ENCODE measurements at places on chromosomes 6 and 20. TPM values are rescaled to one million over a fixed set of nuclear protein-coding genes. Genes with fewer than 3 reads are reported as not detected.

Gene SLC4A11
- 0.65 TPM for total RNA-seq

Gene WASF1
- 1.7 TPM for total RNA-seq

Gene DEFB124
- not detected for total RNA-seq

Gene MYLK2
- not detected for total RNA-seq

Gene PTK6
- total RNA-seq = 0.14 TPM

Gene C6orf141
- total RNA-seq = not detected

Gene NOL7
- total RNA-seq = 70.5 TPM

Gene SMLR1
- not detected for total RNA-seq

Gene SLC17A4
- not detected for total RNA-seq

Gene FAM83D
- total RNA-seq = 6.3 TPM

GRCh38 chr6:28906669-28907068 lies 17.1 kb downstream of the TRIM27 start:
- DNase-seq = no peak

GRCh38 chr20:45406260-45407066 lies 1.6 kb upstream of the DBNDD2 start:
- DNase-seq = peak; percentile 44

- DNase-seq = no peak
Measured at GRCh38 chr20:19560881-19561480, 197.1 kb upstream of the RIN2 start.

DNA sequence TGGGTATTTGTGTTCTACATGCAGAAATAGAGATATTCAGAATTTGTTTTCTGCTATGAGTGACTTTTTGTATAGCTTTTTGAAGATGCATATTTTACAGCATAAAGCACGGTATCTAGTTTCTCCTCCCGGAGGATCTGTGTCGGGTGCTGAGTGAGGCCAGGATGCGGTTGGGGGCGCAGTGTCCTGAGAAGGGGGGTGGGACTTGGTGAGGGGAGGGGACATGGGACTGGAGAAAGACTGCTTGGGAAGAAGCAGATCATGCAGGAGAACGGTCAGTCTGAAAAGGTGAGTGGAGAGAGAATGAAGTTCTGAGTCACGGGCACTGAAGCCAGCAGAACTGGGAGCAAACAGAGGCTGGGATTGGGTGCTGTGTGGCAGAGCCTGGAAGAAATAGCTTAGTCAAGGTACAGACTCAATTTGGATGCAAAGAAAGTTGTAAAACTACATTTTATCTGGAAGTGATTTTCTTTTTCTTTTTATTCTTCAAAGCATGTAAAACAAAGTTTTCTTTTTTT lies 44.0 kb downstream of the STX11 start:
- no peak for DNase-seq

DNA sequence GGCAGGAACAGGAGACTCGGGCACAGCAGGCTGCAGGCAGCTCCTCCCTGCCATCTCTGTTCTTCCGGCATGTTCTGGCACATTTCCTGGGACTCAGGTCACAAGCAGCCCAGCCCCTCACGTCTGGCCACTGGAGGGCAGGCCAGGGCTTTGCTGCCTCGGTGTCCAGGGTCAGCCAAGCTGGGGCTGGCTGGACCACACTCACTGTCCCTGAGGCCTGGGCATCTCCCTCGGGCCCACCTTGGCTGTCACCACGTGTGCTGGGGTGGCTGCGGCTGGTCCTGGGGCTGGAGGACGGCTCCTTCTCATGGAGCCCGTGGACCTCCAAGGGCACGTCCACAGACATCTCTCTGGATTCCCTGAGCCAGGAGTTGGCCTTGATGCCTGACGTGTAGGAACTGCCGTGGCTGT lies 18.5 kb downstream of the FRMD1 start:
- no peak for DNase-seq

GRCh38 chr6:38311201-38311600 lies 328.5 kb downstream of the BTBD9 start:
- DNase-seq = no peak

GRCh38 chr20:19501476-19502115 lies 256.5 kb upstream of the RIN2 start:
- no peak for DNase-seq

DNA sequence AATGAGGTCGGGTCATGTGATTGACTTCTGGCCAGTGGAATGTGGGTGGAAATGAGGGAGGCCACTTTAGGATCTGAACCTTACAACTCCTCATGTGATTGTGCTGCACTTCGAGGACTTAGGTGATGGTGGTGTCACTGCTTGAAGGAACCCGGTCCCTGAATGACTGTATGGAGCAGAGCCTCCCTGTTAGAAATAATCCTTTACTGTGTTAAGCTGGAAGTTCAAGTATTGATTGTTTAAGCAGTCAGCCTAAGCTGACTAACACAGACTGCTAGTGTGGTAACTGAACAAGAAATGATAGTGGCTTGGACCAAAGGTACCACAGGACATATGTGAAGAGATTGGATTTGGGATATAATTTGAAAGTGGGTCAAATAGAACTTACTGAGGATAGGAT lies 138.0 kb downstream of the OPN5 start:
- no peak for DNase-seq

DNA sequence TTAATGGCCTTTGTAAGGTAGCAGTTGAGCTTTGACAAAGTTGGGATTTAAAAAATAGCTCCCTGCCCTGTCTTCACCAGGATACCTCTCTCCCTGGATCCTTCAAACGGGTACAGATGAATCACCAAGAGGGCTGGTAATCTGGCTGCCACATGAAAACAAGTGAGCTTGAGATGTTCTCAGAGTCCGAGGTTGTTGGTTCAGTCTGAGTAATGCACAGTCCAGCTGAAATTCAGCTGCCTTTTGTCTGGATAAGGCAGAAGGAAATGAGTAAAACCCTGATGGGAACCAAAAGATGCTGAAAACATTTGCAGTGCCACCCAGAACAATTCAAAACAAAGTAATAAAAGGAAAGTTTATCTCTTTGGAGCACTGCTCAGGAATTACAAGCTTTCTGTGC lies 86.8 kb downstream of the GJA1 start:
- DNase-seq = no peak

DNA sequence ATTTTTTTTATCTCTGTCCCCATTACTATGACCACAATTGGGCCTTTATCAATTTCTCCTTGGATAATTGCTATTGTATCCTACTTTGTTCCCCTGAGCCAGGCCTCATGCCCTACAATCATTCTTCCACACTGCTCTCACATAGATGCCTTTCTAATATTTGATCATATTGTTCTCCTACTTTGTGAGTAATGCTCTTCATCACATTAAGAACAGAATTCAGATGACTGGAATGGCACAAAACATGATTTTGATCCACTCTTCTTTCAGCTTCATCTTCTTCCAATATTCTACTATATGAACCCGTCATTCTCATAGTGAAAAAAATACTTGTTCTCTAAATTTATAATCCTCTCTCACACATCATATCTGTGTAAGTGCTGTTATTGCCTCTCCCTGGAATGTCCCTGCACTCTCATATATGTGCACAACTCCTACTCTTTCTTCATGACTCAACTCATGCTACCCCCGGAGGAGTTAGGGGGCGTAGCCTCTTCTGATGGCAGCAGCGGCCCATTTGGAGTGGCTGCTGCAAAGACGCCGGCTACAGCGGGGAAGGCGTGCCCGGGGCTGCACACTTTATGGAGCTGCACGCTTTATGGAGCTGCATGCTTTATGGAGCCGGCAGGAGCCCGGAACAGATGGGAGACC lies 25.3 kb upstream of the HACE1 start:
- DNase-seq = no peak

GRCh38 chr20:63469019-63469712 lies 3.3 kb downstream of the KCNQ2 start:
- no peak for DNase-seq

- no peak for DNase-seq
Measured at GRCh38 chr20:37992802-37993409, 40.4 kb downstream of the TTI1 start.

DNA sequence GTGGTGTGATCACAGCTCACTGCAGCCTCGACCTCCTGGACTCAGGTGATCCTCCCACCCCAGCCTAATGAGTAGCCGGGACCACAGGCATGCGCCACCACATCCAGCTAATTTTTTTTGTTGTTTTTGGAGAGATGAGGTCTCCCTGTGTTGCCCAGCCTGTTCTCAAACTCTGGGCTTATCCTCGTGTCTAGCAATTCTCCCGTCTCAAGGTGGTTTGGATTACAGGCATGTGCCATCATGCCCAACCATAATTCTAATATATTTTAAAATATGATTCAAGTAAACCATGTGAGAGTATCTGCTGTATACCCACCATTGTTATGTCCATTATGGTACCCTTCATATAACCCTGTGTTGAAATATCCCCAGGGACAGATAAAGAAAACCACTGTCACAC lies 60.3 kb upstream of the C20orf144 start:
- DNase-seq = no peak

- no peak for DNase-seq
Measured at GRCh38 chr20:17643531-17644188, 38.4 kb downstream of the RRBP1 start.

- no peak for DNase-seq
Measured at GRCh38 chr20:59949911-59950310, 8.3 kb upstream of the CDH26 start.

DNA sequence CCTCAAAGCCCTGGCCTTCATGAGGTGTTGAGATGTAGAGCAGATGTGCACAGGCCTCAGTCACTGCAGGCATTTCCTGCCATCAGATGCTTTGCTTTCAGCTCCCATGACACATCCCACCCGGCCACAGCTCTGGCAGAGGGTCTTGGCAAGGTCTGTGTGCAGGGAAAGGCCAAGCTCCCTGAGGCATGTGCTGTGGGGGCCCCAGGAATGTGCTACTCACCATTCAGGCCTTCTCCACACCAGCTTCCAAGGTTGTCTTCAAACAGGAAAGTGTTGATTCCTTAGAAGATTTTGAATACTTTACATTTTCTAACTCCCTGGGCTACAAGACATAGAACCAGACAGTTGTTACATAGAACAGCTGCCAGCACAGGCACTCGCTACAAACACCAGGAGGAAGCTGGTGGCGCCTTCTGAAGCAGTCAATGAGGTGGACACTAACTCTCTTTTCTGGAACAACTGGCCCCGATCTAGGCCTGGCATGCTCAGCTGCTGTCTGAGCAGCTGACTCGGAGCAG lies 27.8 kb downstream of the CASS4 start:
- DNase-seq = peak; percentile 23

GRCh38 chr6:33967265-33967767 lies 163.5 kb upstream of the MLN start:
- DNase-seq = no peak

GRCh38 chr6:52509281-52510212 lies 67.3 kb downstream of the TRAM2 start:
- no peak for DNase-seq

DNA sequence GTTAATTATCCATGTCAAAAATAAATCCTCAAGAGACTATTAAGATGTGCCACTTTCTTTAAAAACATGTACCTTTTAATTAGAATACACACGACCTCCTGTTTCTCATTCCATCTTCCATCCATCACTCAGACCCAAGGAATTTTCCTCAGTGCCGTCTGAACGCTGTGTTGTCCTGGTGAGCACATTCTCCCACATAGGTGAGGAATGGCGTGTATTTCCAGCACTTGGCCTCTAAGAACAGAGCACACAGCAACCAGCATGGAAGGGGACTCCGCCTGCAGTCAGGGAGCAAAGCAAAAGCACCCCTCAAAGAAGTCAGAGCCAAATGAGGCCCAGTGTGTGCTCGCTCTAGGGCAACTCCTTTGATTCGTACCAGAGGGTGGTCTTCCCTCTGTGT lies 45.9 kb downstream of the TBXT start:
- DNase-seq = no peak
